ENCODE measurements at places on chromosomes 13 and 19. TPM values are rescaled to one million over a fixed set of nuclear protein-coding genes. Genes with fewer than 3 reads are reported as not detected.
A peak's percentile ranks its signal among the peaks of the same experiment; 100 is the strongest.

IGFL2 gene
- 0.31 TPM for total RNA-seq

SULT2B1 gene
- total RNA-seq: not detected

ZNF729 gene
- not detected for total RNA-seq

ADGRL1 gene
- 47.9 TPM for total RNA-seq

METTL21C gene
- total RNA-seq: not detected

DMKN gene
- total RNA-seq: 0.94 TPM

TSSK6 gene
- total RNA-seq: 1.2 TPM

N4BP2L1 gene
- 20.0 TPM for total RNA-seq

B3GNT8 gene
- 0.16 TPM for total RNA-seq

URAD gene
- not detected for total RNA-seq

ONECUT3 gene
- total RNA-seq: not detected

RDH8 gene
- total RNA-seq: not detected

PCSK4 gene
- total RNA-seq: 1.7 TPM

ICAM5 gene
- 3.3 TPM for total RNA-seq

DNA sequence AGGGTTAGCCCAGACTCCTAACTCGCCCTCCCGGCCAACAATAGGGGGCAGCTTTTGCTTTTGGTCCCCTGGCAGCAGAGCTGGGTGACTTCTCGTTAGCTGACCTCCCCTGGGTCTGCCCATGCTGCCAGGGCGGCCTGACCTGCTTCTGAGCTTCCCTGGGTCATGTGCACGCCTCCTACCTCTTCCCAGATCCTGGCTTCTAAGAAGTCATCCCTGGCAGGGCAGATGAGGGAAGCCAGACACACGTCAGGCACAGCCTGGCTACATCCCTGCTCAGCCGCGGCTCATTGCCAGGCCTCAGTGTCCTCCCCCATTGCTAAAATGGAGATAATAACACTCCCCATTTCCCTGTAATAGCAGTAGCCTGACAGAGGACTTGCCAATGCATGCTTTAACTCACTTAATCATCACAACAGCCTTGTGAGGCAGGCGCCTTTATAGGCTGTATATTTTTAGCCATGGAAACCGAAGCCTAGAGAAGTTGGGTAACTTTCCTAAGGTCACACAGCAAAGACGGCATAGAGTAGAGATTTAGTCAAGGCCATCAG, 2.1 kb downstream of the KCNK6 start:
- peak; percentile 15 for DNase-seq

- DNase-seq: no peak
These were observed 9.3 kb upstream of the GTF3A start for GRCh38 chr13:27415116-27415515.

DNA sequence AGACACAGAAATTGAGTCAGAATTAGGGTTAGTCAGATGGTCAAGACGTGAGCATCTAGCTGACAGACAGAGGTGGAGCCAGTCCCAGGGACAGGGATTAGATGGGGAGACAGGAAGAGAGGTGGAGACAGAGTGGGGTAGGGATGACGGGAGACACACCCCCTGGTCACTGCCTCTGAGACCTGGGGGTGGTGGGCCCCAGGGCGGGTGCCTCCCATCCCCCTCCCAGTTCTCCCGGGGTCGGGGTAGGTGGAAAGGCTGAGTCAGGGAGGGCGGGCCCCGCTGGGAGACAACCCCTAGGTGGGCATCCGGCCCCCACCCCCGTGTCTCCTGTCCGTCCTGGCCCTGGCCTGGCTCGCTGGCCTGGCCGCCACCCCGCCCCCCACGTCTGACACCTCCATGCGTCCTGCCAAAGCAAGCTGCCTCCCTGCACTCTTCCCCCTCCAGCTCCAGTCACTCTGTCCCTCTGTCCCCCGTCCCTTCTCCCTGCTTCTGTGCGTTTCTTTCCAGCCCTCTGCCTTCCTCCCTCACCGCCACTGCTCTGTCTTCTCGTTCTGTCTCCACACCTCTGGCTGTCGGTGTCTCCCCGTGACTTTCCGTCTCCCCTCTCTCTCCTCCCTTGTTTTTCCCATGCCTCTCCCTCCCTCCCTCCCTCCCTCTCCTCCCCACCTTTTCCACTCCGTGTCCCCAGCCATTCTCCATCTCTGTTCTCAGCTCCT, 15.1 kb downstream of the CCDC97 start:
- no peak for DNase-seq

GRCh38 chr13:90565985-90566713, 781.3 kb upstream of the MIR17HG start:
- DNase-seq: no peak

GRCh38 chr19:18558604-18559003, 934 bp downstream of the KXD1 start:
- DNase-seq: no peak

DNA sequence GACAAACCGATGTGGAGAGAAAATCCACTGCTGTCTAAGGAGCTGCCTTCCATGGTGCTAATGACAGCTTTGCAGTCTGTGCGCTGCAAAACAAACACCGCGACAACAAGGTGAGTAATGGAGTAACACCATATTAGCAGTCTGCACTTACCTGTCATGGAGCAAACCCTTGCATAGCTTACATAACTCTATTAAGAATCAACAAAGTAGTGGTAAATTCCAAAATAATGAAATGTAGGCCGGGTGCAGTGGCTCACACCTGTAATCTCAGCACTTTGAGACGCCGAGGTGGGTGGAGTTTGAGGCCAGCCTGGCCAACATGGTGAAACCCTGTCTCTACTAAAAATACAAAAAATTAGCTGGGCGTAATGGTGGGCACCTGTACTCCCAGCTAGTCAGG, 56.2 kb downstream of the PARP4 start:
- DNase-seq: no peak

GRCh38 chr19:30692879-30693503, 320.8 kb downstream of the ZNF536 start:
- DNase-seq: no peak

DNA sequence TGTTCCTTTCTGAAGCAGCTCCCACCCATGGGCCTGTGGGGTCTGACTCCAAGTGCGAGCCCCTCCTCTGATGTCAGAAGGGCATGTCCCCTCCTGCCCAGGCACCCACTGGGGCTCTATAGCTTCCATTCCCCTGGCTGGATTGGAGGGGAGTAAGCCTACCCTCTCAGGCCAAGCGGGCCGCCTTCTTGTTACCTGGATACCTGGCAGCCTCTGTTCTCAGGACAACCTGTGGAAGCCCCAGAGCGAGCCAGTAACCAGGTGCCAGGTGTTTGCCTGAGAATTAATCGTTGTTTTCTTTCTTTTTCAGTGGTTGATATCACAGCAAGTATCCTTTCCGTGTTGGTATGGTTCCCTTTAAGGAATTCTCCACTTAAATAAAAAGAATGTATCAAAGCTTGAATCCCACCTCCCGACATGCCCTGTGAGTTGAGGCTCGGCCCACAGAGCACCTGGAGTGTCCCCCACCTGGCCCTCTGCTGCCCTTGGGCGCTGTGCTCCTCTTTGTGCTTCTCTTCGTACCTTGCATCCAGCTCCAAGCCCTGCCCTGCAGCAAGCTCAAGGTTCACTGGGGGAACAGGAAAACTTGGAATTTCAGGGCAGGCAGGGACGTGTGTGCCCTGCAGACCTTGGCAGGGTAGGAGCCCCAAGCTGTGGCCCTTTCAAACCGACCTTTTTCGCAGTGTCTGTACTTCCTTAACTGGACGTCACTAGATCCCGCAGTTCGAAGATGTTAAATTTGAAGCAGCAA, 15.0 kb downstream of the MAU2 start:
- DNase-seq: no peak

DNA sequence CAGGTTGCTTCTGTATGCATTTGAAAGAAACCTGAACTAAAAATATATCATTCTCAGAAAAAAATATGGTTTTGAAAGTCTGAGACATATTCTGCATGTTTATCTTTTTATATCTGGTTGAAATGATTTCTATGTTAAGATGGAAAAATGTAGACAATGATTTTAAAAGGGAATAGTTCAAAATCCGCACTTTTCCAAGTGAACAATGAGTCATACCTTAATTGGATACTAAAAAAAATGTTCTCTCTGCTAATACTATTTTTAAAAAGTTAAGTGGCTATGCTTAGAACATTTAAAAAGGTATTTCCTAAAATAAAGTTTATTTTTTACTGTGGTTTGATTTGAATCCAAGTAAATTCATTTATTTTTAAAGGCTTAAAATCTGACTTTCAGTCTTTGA, 801.4 kb downstream of the SLITRK6 start:
- DNase-seq: no peak

DNA sequence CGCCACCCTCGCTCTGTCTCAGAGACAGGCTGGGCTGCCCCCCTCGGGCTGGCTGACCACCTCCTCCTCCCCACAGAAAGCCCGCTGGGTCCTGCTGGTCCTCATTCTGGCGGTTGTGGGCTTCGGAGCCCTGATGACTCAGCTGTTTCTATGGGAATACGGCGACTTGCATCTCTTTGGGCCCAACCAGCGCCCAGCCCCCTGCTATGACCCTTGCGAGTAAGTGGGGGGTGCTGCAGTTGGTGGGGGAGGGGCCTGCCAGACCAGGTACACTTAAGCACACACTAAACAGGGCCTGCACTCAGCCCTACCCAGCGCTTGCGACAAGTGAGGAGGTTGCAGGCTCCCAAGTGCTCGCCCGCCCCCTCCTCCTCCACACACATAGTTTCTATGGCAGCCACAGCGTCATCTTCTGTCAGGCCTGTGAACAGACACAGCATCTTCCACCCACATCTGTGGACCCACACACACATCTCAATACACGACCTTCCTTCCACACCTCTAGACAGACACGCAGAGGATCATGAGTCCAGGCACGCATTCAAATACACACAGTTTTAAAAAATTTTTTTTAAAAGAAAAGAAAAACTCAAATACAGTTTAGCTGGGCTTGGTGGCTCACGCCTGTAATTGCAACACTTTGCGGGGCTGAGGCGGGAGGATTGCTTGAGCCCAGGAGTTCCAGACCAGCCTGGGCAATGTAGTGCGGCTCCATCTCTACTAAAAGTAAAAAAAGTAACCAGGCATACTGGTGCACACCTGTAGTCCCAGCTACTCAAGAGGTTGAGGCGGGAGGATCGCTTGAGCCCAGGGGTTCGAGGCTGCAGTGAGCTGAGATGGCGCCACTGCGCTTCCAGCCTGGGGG, 18.4 kb downstream of the PLD3 start:
- DNase-seq: peak; percentile 54

GRCh38 chr13:114067886-114068651, 64.4 kb downstream of the RASA3 start:
- DNase-seq: no peak

GRCh38 chr19:31263328-31263727, 85.9 kb downstream of the TSHZ3 start:
- no peak for DNase-seq

GRCh38 chr19:4414800-4415321, 12.4 kb downstream of the CHAF1A start:
- no peak for DNase-seq

- no peak for DNase-seq
These were observed 5.3 kb upstream of the ACTN4 start for GRCh38 chr19:38642176-38642575.

- no peak for DNase-seq
These were observed 1.0 kb downstream of the EPOR start for GRCh38 chr19:11382898-11383705.

DNA sequence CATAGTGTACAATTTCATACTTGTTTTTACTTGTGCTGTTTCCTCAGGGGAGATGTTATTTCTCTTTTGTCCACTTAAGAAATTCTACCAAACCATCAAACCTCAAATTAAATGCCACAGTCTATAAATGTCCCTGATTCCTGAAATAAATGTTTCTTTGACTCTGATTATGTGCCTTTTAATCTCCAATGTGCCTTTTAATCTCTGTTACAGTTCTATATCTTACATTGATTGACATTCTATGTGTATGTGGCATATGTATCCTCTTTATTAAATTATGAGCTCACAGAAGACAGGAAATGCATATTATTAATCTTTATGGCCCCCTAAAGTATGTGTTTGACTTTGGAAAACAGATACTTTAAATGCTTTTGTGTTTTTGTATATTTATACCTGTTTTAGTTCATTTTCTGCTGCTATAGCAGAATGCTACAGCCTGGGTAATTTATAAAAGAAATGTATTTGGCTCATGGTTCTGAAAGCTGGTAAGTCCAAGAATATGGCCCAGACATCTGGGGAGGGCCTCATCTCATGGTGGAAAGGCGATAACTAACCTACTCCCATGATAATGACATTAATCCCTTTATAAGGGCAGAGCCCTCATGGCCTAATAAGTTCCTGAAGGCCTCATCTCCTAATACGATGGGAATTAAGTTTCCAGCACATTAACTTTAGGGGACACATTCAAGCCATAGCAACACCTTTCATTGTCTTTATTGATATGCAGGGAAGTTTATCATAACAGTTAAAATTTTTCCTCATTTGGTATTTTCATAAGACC, 403.9 kb downstream of the LIG4 start:
- DNase-seq: no peak

GRCh38 chr19:49425922-49426592, 869 bp downstream of the GFY start:
- no peak for DNase-seq

DNA sequence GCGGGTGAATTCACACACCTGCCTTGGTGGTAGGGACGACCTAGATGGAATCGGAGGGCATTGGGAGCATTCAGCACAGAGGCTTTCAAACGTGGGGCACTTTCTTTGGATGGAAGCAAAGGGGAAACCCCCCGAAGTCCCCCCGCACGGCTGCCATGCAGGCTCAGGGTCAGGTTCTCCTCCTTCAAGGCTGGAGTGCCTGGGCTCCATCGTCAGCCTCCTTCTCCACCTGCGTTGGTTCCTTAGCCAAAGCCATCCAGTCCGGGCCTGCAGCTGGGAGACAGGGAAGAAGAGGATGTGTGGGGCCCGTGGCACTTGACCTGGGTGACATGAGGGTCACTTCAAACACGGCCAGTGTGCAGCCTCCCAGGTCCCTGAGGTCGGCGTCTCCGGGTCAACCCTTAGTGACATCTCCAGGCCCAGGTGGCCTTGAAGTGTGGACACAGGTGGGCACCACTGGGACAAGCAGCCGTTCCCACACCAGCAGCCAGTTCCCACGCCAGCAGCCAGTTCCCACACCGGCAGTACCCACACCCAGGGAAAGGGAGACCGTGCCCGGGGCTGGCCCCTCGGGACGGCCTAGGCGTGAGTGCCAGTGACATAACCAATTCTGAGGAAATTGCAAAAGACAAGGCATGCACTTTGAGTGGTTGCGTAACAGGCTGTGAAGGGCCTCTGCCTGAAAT, 116.0 kb downstream of the SOX1 start:
- DNase-seq: no peak

- no peak for DNase-seq
These were observed at the start of gene PTPRH for GRCh38 chr19:55208880-55209692. PTPRH (minus strand) TSS chr19:55209501; CDS start chr19:55209433, 68 bp downstream.

DNA sequence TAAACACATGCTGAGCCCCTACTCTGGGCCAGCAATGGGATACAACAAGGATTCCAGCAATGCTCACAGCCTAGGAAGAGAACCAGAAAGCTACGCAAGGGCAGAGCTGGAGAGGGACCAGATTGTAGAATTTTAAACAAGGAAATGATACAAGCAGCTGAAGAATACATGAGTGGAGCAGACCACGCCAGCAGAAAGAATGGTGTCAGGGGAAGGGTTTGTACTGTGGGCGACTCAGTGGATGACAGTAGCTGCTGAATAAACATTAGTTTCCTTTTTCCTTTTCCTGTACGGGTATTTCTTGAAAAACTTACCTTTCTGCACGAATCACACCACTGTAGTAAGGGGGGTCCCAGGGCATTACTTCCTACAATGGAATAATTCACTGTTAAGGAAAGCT, 30.7 kb downstream of the MIPEP start:
- DNase-seq: no peak

- no peak for DNase-seq
These were observed 909 bp downstream of the RFXANK start for GRCh38 chr19:19192910-19193423.

Measured in occipital lobe (tissue), 3 donors.